Activated CD4-positive, alpha-beta memory T cell treated with anti-CD3 and anti-CD28 coated beads, Interleukin-2, amount 10 ng/mL, durations not matched to agents 7 days and 5 days (primary cell): ENCODE measurements at places on chromosomes 16 and 17.

DNA sequence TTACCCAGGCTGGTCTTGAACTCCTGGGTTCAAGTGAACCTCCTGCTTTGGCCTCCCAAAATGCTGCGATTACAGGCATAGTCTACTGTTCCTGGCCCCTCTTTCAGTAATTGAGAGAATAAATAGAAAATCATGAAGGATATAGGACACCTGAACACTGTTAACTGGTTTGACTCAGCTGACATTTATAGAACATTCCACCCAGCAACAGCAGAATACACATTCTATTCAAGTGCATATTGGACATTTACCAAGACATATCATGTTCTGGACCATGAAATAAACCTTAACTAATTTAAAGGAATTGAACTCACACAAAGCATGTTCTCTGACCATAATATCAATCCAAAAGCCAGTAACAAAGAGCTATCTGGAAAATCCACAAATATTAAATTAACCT is 19.8 kb upstream of the BAIAP2 start:
- H3K4me3 ChIP-seq, result no peak overlapping the region
- H3K36me3 ChIP-seq, result peaks cover 12% of the 10 kb centered on the region

DNA sequence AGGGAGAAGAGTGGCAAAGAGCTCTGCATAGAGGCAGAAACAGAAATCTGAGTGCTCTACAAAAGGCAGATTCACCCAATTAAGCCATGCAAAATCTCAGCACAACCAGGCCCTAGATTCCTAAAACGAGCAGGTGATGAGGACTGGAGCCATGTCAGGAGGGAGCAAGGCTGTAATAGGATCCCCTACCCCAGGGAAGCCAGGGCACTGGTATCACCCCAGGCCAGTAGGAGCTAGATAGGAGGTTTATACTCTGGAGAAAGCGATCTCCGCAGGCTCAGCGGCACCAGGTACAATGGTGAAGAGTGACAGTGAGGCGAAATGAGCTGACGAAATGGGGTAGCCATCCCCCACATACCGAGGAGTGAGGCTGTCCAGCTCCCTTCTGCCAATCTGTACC is 171.5 kb downstream of the PARN start:
- no peaks in the 10 kb centered on the region for H3K27me3 ChIP-seq
- H3K4me1 ChIP-seq, result peaks cover 5% of the 10 kb centered on the region
- H3K27ac ChIP-seq, result no peak overlapping the region
- no peak overlapping the region for H3K4me3 ChIP-seq
- DNase-seq, result no peak

DNA sequence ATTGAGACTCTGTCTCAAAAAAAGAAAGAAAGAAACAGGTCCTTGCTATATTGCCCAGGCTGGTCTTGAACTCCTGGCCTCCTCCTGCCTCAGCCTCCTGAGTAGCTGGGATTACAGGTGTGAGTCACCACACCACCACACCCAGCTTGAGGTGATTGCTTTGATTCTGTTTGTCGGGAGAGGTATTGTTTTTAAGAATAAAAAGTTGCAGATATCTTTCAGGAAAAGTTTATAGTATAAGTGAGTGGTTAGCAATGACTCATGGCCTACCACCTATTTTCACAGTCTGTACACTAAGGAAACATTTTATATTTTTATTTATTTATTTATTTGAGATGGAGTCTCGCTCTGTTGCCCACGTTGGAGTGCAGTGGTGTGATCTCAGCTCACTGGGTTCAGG is 45.0 kb downstream of the RHOT1 start:
- no peak overlapping the region for H3K4me3 ChIP-seq
- no peak overlapping the region for H3K27ac ChIP-seq
- no peaks in the 10 kb centered on the region for H3K4me1 ChIP-seq
- H3K36me3 ChIP-seq, result peaks cover 7% of the 10 kb centered on the region
- no peak for DNase-seq

- DNase-seq, result no peak
- H3K27ac ChIP-seq, result no peak overlapping the region
- peaks cover 9% of the 10 kb centered on the region for H3K36me3 ChIP-seq
- peak overlapping the region; percentile 24 for H3K4me3 ChIP-seq
- no peaks in the 10 kb centered on the region for H3K27me3 ChIP-seq
These were observed 2.4 kb downstream of the SPSB3 start for GRCh38 chr16:1779741-1780676.

- DNase-seq, result no peak
- peaks cover 32% of the 10 kb centered on the region for H3K36me3 ChIP-seq
- no peaks in the 10 kb centered on the region for H3K27me3 ChIP-seq
- H3K27ac ChIP-seq, result no peak overlapping the region
These were observed 7.5 kb upstream of the CEP131 start for GRCh38 chr17:81230043-81230820.

DNA sequence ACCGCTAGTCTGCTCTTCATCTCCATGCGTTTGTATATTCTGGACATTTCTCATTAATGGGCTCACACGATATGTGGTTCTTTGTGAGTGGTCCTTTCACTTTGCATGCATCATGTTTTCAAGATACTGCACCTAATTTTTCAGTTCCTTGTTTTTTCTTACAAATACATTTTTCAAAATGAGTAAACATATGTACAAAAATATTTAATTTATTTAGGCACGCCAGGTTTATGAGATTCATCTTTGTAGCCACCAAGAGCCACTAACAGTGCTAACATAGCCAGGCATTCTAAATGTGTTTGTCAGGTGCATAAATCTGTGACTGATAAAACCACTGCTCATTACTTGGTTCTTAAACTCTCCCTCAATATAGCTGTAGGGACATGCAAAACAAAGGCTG is 375.3 kb downstream of the WWOX start:
- H3K27ac ChIP-seq, result no peak overlapping the region
- no peak overlapping the region for H3K4me3 ChIP-seq
- H3K36me3 ChIP-seq, result no peaks in the 10 kb centered on the region
- DNase-seq, result no peak

- H3K27ac ChIP-seq, result peak overlapping the region; percentile 45
- H3K4me1 ChIP-seq, result peaks cover 59% of the 10 kb centered on the region
- H3K36me3 ChIP-seq, result peaks cover 47% of the 10 kb centered on the region
- no peaks in the 10 kb centered on the region for H3K27me3 ChIP-seq
- DNase-seq, result no peak
- H3K4me3 ChIP-seq, result no peak overlapping the region
These were observed 11.9 kb downstream of the TMEM204 start for GRCh38 chr16:1545044-1546040.

DNA sequence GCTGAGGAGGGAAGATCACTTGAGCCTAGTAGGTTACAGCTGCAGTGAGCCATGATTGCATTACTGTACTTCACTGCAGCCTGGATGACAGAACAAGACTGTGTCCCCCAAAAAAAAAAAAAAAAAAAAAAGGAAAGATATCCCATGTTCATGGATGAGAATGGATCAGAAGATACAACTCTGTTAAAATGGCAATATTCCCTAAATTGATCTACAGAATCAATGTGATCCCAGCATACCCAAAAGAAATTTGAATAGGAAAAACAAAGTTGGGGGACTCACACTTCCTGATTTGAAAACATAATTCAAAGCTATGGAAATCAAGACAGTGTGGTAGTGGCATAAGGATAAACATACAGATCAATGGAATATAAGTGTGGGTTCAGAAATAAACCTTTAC is 12.7 kb upstream of the KANSL1 start:
- H3K4me1 ChIP-seq, result peaks cover 10% of the 10 kb centered on the region
- peaks cover 42% of the 10 kb centered on the region for H3K36me3 ChIP-seq
- no peak overlapping the region for H3K27ac ChIP-seq
- DNase-seq, result no peak
- H3K4me3 ChIP-seq, result no peak overlapping the region

DNA sequence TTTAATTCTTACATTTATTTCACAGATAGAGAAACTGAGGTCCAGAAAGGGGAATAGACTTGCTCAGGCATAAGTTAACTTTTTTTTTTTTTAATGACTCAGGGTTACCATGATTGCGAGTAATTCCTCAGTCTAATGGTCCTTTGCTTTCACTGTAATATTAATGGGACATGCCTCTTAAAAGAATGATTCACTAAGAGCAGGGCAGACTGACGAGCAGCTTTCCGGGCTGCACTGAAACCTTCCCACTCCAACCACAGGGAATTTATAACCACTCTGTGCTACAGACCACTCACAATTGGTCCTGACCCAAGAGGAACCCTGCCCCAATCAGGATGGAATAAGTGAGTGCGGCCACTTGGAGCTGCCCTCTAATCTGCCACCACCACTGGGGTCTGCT is 5.7 kb downstream of the HOXB2 start:
- no peak overlapping the region for H3K4me3 ChIP-seq
- peaks cover 32% of the 10 kb centered on the region for H3K27me3 ChIP-seq
- peaks cover 19% of the 10 kb centered on the region for H3K36me3 ChIP-seq

- DNase-seq, result no peak
- H3K4me1 ChIP-seq, result no peaks in the 10 kb centered on the region
- peaks cover 39% of the 10 kb centered on the region for H3K36me3 ChIP-seq
These were observed 34.6 kb downstream of the AP2B1 start for GRCh38 chr17:35621768-35622167.

DNA sequence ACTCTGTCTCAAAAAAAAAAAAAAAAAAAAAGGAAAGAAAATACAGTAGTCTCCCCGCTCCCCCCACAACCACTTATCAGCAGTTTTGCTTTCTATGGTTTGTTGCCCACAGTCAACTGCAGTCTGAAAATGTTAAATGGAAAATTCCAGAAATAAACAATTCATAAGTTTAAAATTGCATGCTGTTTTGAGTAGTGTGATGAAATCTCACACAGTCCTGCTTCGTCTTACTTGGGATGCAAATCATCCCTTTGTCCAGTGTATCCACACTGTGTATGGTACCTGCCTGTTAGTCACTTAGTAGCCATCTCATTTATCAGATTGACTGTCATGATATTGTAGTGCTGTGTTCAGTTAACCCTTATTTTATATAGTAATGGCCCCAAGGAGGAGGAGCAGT is 41.5 kb downstream of the NF1 start:
- no peaks in the 10 kb centered on the region for H3K4me1 ChIP-seq
- no peak for DNase-seq
